ENCODE measurements at places on chromosomes 13 and 19.
A peak's percentile ranks its signal among the peaks of the same experiment; 100 is the strongest.

DNA sequence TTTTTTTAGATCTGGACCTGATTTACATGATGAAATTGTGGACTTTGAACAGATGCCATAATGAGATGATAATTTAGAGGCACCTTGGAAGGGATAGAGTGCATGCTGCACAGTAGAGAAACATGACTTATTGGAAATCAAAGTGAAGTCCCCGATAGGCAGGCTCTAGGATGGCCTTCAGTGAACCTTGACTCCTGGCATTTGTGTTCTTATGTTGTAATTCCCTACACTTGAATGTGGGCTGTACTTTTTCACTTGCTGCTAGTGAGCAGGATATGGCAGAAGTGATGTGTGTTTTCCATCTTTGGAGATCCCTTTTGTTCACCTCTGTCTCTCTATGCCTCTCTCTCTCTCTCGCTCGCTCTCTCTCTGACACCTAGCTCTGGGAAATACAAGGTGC is 1614.6 kb downstream of the PCDH9 start:
- DNase-seq, result no peak

GRCh38 chr13:72850959-72851677 is 69.2 kb downstream of the PIBF1 start:
- no peak for DNase-seq

- DNase-seq, result no peak
Measured at GRCh38 chr13:30194906-30195305, 112.4 kb downstream of the KATNAL1 start.

- no peak for DNase-seq
Measured at GRCh38 chr13:60572003-60572798, 175.2 kb downstream of the TDRD3 start.

DNA sequence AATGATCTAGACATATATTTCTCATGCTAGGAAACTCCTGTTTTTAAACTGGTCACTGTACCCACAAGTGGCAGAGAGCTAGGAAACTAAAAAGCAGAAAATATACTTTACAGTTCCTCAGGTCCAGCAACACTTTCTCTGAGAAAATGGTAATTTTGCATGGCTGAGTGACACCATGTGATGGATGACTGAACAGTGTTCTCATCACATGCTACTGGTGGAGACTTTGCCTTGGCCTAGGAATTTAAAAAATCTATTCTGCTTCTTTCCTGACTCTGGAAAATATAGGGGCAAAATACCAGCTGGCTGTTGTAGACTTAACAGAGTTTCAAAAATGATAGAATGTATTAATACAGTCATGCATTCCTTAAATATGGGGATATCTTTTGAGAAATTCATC is 50.0 kb downstream of the LATS2 start:
- no peak for DNase-seq

GRCh38 chr19:44529536-44529935 is at the start of gene CEACAM20:
Gene CEACAM20, minus strand, starts transcription at chr19:44529675. Its CDS starts 166 bp downstream, at chr19:44529509.
- DNase-seq, result no peak

DNA sequence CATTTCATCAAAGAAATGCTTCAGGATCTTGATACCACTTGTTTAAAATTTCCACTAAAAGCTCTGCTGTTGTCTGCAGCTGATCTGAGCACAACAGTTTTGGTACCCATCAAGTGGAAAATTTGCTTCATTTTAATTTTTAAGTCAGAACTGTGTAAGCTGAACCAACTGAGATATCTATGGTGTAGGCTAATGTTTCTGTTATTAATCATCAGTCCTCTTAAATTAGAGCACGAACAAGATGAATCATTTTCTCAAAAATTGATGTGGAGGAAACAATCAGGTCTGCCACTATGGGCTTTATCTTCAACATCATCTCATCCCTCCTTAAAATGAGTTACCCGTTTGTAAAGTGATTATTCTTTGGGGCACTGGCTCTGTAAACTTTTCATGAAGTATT is 221.5 kb upstream of the NBEA start:
- no peak for DNase-seq

GRCh38 chr13:92896842-92897241 is 329.8 kb upstream of the GPC6 start:
- DNase-seq, result no peak

DNA sequence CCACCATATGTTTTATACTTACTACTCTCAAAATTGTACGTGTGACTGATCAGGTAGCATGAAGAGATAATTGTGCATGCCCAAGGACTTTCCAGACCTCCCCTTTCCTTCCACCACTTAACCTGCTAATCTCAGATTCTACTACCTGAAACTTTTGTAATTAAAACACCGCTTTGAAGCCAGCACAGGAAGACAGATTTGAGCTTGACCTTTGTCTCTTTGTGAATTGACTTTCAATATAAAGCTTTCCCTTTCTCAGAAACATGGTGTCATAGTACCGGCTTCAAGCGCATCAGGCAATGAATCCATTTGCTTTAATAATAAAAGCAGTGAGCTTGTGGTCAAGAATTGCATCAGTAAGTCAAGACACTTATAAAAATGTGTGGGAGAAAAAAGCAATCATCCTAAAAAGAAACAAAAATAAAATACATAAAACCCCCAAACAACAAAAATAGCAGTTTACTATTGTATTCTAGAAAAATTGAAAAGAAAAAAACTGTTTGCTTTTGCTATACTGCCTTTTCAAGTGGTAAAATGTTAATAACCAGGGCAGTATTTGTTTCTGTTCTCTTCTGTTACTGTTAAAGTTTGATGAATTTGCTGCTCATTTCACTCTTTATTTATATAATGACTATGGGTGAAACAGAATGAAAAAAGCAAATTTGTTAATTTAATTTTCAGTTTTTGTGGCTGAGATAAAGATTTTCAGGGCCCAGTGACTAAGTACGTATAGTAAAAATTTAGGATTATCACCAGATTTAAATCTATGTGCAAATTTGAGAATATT is 2075.3 kb downstream of the PCDH9 start:
- no peak for DNase-seq

DNA sequence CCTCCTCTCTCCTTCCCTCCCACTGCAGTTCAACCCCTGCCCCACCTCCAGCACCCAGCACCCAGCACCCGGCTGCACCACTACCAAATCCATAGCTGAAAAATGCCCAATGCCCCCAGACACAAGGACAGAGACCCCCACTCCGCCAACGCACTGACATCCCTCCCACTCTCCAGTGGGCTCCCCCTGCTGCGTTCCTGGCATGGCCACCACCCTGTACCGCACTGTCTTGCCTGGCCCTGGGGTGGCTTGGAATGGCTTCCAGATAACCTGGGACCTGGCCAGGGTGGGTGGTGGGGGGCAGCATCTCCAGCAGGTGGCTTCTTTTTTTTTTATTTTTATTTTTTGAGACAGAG is 5.8 kb upstream of the MKNK2 start:
- DNase-seq, result no peak

DNA sequence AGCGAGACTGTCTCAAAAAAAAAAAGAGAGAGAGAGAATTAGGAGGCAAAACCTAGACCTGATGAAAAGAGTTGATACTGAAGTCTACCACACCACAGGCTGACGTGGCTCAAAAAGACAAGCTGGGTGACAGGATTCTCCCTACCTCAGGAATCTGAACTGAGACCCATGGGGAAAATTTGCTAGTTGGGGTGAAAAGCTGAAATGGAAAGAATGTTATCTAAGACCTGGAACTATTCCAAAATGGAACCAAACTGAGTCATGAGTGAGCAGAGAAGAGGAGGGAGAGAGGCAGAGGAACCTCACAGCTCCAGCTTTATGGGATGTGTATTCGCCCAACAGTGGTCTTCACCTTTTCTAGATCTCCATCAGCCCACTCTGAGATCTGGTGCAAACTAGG is 11.7 kb downstream of the SMG9 start:
- DNase-seq, result no peak

DNA sequence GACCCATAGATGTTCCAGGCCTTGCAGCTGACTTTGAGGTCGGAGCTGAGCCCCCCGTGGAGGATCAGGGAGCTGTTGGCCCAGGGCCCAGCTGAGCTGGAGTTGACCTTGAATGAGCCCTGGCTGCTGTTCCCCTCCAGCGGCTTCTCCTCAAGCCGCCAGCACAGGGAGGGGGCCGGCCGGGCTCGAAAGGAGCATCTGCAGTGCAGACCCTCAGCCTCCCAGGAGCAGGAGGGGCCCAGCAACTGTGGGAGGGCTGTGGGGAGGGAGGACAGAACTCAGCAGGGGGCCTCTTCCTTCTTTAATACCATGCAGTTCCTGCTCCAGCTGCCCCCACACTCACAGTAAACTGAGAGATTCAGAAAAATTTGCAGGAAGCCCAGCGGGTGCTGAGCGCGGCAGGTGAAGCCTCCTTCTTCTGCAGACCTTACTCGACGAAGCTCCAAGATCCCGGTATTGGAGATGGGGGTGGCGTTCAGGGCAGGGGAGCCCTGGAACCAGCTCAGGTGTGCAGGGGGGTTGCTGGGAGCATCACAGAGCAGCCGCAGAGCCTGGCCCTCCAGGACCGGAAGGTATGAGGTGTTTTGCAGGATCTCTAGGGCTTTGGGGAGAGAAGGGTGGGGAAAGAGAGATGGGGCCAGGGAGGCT is 2.6 kb downstream of the SIGLEC5 start:
- no peak for DNase-seq

- no peak for DNase-seq
Measured at GRCh38 chr13:60583911-60584753, 187.1 kb downstream of the TDRD3 start.

- DNase-seq, result no peak
Measured at GRCh38 chr13:82772816-82773215, 1109.5 kb downstream of the SLITRK1 start.

GRCh38 chr13:67977066-67977465 is 746.9 kb upstream of the PCDH9 start:
- DNase-seq, result no peak

DNA sequence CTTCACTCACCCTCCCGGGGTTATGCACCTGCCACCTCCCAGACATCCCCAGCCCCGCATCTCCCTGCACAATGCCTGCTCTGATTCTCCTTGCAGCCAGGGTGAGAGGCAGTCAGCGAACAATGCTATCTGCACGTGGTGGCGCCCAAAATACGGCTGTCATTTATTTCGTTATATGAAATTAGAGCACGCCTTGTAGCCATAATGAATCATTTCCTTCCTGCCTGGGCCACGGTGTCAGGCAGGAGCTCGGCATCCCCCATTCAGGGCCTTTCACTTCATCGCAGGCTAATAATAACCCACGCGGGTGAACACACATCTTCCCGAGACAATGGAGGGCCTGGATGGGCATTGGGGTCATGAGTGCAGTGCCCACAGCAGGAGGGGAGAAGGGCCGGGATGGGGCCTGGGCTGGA is 143.8 kb upstream of the ZNF507 start:
- DNase-seq, result no peak

- DNase-seq, result no peak
Measured at GRCh38 chr13:46552303-46552682, 677 bp upstream of the LRCH1 start.

DNA sequence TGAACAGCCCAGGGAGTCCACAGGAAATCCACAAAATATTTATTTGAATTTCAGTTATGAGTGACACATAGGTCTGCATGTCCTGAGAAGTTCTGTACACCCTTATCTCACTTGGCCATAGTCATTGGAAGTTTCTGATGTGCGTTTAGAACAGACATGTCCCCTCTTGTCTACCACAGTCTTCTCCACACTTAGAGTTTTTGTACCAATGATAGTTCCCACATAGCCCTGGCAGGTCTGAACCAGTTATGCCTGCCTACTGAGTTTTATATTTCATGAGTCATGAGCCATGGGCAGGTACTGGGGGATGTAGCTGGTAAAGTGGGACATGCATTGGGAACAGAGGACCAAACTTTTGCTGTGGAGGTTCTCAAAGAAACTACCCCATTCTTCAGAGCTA is 11.3 kb downstream of the ZNF132 start:
- no peak for DNase-seq

- no peak for DNase-seq
Measured at GRCh38 chr13:35716186-35716585, 239.7 kb upstream of the MAB21L1 start.

DNA sequence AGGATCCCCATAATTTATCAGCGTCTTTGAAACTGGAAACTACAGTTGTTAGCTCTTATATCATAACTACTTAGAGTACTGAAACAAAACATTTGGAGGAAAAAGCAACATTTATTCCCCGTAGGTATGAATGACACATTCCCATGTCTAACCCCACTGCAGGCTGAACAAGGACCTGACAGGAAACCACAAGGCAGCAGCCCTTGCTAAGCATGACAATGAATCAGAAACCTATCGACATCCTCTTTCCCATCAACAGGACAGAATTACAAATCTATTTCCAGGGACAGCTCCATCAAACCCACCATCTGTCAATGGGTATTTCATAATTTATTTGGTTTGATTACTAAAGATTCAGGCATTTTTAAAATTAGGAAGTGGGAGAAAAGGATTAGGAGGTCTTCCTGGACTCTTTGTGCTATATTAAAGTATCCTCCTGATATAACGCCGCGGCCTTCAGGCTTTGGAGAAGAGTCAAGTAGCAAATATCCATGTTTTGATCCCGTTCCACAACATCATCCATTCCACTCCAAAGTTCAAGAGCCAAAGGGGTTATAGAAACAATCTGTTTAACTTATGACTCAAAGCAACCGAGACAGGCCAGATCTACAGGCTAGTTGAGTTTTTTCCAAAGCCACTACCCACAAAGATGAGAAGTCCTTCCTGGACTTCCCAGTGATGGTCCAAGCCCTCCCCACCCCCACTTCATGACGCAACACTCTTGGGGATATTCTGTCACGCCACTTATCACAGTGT is 51.1 kb downstream of the FAM216B start:
- DNase-seq, result no peak

GRCh38 chr13:97028441-97029299 is 34.4 kb upstream of the OXGR1 start:
- DNase-seq, result peak; percentile 32

- no peak for DNase-seq
Measured at GRCh38 chr13:92807353-92807752, 419.3 kb upstream of the GPC6 start.

DNA sequence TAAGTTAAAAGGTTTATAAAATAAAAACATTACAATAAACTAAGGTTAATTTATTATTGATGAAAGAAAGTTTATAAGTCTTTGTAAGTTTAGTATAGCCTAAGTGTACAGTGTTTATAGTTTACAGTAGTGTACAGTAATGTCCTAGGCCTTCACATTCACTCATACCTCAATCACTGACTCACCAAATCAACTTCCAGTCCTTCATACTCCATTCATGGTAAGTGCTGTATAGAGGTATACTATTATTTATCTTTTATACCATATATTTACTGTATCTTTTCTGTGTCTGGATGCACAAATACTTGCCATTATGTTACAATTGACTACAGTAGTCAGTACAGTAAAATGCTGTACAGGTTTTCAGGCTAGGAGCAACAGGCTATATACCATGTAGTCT is 490.0 kb downstream of the GPC6 start:
- DNase-seq, result no peak

GRCh38 chr19:52542984-52543664 is 15.7 kb downstream of the ZNF808 start:
- no peak for DNase-seq

GRCh38 chr19:13868663-13869062 is 8.3 kb upstream of the NANOS3 start:
- DNase-seq, result no peak

GRCh38 chr19:58367698-58368454 is 5.3 kb upstream of the ZNF497 start:
- no peak for DNase-seq

- DNase-seq, result no peak
Measured at GRCh38 chr13:27421101-27421871, 3.1 kb upstream of the GTF3A start.

GRCh38 chr19:11921852-11922495 is 2.9 kb upstream of the ZNF700 start:
- DNase-seq, result no peak
